ENCODE measurements at places on chromosomes 2 and 18.

- no peak for DNase-seq
These were observed 28.3 kb downstream of the KIF5C start for GRCh38 chr2:148903294-148903693.

- no peak for DNase-seq
These were observed 37.2 kb downstream of the KYNU start for GRCh38 chr2:142914507-142915313.

GRCh38 chr2:33411765-33412164, 64.7 kb upstream of the RASGRP3 start:
- DNase-seq = no peak

GRCh38 chr2:197324801-197325200, 14.2 kb upstream of the ANKRD44 start:
- DNase-seq = no peak

DNA sequence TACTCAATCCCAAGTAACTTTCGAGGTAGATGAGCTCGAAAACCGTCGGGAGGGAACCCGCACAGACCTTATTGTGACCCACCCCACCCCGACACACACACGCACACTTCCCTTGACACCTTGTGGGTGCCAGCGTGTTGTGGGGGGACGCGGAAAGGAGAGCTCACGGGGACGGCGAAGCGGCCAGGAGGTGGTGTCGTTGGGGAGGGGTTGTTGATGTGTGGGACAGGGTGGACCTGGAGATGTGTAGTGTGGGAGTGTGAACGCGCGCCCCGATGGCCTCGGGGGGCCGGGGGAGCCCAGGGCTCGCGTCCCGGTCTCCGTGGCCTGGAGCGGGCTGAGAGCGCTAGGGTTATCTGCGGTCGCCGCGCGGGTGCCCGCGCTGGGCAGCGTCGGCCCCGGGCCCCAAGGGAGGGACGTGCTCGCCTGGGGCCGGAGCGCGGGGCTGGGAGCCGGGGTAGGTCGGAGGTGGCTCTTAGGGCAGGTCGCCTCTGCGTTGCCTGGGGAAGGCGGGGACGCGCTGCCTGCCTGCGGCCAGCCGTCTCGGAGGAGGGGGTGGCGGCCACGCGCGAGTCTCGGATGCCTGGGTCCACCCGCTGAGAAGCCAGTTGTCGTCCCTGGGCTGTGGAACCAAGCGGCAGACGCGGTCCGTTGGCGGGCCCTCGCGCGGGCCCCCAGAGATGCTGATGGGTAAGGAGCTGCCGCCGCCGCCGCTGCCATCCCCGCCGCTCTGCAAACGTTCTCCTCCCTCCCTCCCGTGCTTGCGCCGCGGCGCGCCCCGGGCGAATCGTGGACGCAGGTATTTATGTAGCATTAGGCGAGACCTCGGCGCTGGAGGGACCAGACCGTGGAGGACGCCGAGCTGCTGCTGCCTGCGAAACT, 1.6 kb downstream of the KLHL29 start:
- no peak for DNase-seq

DNA sequence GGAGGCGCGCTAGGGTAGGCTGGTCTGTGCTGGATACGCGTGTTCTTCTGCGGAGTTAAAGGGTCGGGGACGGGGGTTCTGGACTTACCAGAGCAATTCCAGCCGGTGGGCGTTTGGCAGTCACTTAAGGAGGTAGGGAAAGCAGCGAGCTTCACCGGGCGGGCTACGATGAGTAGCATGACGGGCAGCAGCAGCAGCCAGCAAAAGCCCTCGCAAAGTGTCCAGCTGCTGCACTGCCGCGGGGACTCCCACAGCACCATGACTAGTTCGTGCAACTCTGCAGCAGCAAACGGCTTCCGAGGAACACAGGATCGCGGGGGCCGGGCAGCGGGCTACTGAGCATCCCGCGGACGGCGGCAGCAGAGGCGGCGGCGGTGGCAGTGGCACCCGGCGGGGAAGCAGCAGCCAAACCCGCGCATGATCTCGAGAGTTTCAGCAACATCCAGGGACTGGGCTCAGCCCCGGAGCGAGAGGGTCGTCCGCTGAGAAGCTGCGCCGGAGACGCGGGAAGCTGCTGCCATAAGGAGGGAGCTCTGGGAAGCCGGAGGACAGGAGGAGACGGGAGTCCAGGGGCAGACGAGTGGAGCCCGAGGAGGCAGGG, 368 bp downstream of the TMEFF2 start:
- DNase-seq = no peak

DNA sequence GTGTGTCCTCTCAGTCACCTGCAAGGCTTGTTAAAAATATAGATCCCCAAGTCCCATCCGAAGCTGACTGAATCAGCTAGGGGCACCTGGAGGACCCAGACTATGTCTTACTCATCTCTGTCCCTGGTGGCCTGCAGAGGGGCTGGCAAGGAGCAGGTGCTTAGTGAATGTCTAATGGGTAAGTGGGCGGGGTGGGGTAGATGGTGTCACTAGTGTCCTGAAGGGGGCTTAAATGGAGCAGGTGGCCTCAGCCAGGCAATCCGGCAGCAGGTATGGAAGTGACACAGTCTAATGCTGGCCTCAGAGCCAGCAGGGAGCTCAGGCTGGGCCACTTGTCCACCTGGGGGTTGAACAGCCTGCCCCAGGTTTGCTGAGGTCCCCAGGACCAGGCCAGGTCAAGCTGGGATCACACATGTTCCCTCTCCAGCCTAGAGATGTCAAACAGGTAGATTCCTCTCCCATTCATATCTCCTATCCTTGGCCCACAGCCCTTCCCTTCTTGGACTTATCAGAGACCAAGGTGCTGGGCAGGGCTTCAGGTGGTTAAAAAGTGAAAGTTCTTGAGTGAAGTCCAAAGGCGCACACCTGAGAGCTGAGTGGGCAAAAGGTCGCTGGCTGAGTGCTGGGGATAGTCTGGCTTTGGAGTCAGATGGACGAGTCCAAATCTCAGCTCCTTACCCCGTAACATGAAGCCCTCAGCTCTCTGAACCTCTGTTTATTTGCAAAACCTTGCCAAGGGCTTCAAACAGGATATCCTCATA, 1.7 kb downstream of the STEAP3 start:
- no peak for DNase-seq

DNA sequence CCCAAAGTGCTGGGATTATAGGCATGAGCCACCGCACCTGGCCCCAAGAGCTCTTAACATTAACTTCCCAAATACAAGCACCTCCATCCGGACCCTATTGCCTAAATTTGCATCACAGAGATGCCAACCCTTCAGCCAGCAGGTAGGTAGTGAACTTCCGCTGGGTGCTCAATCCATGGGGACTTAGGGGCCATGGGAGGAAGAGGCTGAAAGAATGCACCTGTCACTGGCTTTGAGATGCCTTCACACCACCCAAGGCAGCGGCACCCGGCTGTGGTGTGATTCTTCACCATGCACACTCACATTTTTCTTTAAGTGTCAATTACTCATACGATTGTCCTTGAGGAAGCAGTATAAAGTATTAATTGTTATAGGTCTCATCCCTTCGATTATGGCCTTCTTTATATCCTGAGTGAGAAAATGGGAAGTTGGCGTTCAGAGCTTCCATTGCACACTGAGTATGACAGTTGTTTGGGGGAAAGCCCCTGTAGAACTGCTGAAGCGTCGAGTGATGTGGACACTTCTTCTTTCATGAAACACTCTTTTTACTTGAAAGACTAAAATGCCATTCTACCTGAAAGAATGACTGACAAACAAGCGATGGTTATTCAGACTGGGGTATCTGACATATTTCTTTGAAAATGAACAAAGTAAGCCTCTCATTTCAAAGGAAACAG, 51.8 kb upstream of the BIN1 start:
- DNase-seq = no peak

DNA sequence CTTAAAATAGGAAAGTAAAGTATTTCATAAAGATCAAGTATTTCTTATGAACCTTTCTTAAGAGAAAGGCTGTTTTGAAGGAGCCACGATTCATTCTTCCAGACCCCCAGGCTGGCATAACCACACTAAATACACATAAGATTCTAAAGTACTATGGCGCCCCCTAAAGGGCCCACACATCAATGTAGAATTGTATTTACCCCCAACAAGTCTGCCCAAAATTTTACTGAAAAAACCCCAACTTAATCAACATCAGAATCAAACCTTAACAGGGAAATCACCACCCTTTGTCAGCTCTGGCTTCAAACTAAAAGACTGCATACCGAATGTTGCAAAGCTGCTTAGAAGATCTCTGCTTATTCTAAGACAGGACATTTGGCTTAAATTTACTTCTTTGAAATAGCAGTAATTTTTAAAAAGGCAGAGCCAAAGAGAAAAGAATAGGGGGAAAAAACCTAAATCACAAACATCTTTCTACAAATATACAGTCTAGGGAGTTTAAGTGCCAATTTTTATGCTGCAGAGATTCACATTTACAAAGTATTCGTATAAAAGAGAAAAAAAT, 20.4 kb upstream of the BCL2 start:
- DNase-seq = no peak

GRCh38 chr2:23355001-23355400, 30.0 kb upstream of the KLHL29 start:
- DNase-seq = no peak

GRCh38 chr18:50199346-50199855, 4.5 kb upstream of the MYO5B start:
- no peak for DNase-seq

- no peak for DNase-seq
These were observed 61.5 kb downstream of the TNFRSF11A start for GRCh38 chr18:62386601-62387000.

GRCh38 chr2:48265169-48266030, 264.6 kb upstream of the STON1 start:
- no peak for DNase-seq

DNA sequence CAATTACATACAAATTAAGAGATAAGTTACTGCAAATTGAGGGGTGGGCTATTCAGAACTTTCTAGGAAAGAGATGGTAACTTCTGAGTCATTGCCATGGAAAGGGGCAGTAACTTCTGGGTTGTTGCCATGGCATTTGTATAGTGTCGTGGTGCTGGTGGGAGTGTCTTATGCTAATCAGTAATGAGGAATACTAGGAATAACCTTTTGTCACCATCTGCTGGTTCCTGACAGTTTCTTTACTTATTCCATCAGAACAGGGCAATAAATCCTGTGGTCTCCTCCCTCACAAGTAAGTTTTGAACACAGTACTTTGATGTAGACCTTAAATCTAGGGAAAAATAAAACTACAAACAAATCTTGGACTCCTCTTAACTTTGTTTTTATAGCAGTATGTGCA, 435.4 kb downstream of the BCL11A start:
- DNase-seq = no peak

DNA sequence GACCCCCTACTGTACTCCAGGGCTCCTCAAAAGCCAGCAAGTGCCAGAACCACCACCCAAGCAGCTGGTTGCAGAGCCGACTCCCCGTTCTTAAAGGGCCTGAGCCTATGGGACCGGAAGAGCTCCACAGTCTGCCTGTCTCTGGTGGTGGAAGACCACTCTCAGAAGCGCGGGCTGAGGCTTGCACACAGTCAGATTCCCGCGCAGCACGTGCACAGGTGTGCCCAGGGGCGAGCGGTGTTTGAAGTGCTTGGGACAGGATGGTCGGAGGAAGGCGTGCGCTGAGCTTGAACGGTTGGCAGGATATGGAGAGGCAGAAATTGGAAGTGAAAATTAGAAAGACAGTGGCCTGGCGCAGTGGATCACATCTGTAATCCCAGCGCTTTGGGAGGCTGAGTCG, 64.8 kb downstream of the CYP26B1 start:
- DNase-seq = no peak

GRCh38 chr2:164756773-164757172, 84.8 kb downstream of the COBLL1 start:
- DNase-seq = no peak

DNA sequence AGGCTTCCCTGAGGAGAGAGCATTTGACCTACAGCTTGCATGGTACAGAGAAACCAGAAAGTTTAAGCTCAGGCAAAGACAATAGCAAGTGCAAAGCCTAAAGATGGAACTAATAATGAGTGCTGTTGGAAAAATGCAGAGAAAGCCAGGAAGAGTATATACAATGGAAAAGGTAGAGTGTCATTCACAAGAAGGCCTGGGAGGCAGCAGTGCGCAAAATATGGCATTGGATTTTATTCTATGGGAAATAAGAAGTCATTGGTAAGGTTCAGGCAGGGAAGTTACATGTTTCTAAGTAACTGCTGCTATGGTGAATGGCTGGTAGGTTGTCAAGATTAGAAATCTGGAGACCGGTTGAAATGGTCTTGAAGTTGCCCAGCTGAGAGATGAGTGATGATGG, 2167.3 kb upstream of the CELF4 start:
- no peak for DNase-seq

DNA sequence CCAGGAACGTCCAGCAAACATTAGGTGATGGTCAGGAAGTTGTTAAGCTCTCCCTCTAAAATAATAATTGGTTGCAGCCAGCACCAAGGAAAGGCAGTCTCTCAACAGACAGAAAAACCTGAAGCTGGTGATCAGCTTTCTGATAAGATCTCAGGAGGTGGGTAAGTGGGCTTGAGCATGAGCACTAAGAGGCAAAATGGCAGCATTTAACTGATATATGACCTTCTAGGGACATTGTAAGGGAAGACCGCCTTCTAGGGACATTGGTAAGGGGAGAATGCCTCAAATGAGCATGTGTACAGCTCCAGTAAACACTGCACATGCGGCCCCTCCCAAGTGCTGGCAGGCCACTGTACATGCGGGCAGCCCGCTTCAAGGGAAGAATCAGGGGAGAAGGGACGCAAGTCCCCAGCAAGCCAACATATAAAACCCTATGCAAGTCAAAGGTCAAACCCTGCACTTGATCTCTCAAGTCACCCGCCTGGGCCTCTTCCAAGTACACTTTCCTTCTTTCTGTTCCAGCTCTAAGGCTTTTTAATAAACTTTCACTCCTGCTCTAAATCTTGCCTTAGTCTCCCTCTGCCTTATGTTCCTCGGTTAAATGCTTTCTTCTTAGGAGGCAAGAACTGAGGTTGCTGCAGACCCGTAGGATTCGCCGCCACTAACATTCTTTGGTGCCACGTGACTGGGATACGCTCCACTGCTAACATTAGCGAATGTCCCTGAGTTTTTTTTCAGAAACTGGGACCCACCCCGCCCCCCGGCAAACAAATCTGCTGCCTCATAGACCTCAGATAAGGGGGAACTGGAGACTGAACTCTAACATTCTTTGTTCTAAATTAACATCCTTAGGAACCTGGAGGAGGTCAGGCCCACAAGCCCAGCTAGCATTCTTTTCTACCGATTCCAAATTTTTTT, 463.8 kb downstream of the LPIN1 start:
- no peak for DNase-seq

- no peak for DNase-seq
These were observed 91.6 kb downstream of the ITGB1BP1 start for GRCh38 chr2:9331704-9332103.

DNA sequence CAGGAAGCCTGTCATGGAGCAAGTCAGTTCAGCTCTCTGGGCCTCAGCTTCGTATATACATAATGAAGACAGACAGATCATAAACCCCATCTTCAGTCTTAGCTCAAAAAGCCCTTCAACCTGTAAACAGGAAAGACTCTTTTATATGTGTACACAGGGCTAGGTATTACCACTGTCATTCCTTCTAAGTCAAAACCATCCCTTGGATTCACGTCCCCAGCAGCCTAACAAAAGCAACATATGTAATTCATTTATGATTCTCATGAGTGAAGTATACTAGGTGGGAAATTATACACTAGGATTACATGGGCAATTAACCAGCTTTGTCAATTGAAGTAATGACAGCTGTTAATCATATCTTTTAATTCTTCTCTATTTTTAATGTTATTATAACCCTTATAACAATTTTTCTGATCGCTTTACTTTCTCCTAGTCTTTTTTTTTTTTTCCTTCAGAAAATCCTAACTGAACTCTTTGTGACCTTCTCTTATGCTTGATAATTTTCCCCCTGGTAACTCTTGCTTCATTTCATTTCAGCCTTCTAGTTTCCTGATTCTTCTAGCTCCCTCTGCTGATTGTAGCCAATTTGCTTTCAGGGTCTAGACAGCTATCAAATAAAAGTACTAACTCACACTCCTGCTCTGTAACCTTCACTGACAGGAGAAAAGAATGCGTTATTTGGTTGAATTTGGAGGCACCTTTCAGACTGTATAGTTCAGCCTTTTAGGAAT, 99.7 kb downstream of the RBM43 start:
- DNase-seq = no peak
